NCI-H1417 treated with DMSO at 0.1 percent for 48 hours (cell line): ENCODE measurements at places on chromosomes 4 and X.

- no peak for DNase-seq
Observed at GRCh38 chr4:8722556-8722955, 130.0 kb downstream of the CPZ start.

- DNase-seq = no peak
Observed at GRCh38 chr4:1244081-1244977, 4.6 kb downstream of the CTBP1 start.

- DNase-seq = no peak
Observed at GRCh38 chr4:40331101-40331745, 3.9 kb upstream of the CHRNA9 start.

- no peak for DNase-seq
Observed at GRCh38 chr4:36226430-36227227, 17.7 kb downstream of the ARAP2 start.
